ENCODE measurements at places on chromosomes 2 and 18.
A peak's percentile ranks its signal among the peaks of the same experiment; 100 is the strongest.

DNA sequence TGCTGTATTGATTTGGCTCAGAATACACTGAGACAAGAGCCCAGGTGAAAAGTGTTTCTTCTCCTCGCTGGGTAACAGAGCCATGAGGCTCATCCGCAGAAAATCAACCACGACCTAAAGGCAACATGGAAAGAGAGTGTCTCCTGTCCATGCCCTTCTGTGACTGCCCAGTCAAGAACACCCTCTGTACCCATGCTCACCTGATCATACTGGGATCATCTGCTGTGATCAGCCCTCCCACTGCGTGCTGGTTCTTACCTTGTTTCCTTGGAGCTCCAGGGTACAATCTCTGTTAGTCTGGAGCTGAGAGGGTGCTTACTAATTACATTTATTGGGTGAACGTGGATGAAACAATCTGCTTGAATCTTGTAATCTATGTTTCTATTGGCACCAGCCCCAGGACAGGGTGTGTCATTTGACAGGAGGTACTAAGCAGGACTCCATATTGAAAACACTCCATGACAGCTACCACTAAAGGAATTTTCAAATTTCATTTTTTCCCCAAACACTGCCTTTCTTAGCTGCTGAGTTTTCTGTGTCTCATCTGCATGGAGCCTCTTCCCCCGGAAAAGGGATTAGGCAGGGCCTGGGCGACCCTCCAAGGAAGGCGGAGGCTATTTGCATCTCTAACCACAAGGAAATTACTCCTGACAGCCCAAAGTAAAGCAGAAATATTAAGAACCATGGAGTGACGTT is 39.7 kb upstream of the GRP start:
- no peak for DNase-seq

DNA sequence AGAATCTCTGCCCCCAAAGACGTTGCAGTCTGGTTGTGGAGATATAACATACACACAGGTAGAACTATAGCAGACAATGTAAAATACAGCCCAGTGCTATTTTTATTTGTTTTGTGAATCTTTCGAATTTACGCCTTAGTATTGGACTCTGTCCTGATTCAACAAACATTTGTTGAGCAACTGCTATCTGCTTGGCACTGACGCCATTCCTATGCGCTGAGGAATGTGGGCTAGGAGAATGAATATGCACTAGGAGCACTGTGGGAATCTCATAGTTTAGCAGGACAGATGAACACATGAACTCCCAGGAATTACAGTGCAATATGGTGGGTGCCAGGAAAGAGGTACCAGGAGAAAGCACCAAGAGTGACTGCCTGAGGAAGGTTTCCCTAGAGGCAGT is 181.7 kb upstream of the SIX3 start:
- no peak for DNase-seq

GRCh38 chr18:21391074-21391673 is 149.1 kb downstream of the GREB1L start:
- no peak for DNase-seq

DNA sequence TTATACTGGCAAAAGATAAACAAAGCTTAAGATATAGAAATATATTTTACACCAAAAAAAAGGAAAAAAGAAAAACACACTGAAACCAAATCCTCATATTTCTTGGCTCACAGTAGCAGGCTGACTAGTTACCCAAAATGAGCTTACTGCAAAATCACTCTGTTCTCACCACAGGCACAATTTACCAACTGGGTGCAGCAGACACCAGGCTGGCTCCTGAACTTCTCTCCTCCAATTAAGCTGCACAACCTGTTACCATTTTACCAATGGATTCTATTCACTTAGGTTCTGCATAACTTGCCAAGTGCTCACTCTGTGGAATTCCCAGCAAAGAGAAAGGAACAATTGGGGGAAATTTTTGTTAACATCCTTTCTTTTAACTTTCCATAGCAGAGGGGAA is 679.3 kb downstream of the ZEB2 start:
- no peak for DNase-seq

- DNase-seq: no peak
Observed at GRCh38 chr2:57884281-57884680, 162.3 kb upstream of the VRK2 start.

DNA sequence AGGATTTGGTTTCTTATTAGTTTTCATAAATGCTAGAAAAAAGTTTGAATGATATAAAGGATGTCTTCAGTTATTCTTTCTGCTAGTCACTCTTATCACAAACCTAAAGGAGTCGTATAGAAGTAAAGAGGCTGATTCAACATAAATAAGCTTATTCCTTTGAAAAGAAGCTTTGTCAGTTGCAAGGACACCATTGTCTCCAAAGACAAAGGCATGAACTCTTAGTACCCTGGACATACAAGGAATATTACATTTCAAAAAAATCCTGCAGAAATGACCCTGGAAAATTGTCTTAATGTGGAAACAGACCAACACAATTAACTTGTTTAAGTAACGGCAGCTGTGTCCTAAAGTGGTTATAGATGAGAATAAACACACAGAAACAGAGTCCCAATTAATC is 528.0 kb downstream of the CPS1 start:
- DNase-seq: no peak

DNA sequence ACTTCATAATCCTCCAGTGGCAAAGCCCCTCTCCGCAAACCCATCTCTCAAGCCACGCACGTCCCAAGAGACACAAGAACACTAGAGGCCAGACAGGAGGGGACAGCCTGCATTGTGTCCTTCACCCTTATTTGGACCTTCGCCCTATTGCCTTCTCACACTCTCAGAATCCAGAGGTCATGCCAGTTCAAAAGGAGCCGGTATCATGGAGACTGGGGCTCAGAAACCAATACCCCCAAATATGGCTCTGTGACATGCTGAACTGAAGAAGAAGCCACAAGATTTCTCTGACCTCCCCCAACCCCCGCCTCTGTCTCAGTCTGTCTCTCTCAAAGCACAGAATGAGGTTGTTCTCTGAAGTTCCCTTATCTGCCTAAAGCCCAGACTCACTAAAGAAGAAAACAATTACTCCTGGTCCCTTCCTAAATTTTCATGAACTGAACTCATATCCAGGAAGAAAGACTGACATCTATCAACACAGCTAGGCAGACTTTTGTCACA is 19.2 kb upstream of the SPATA3 start:
- no peak for DNase-seq

DNA sequence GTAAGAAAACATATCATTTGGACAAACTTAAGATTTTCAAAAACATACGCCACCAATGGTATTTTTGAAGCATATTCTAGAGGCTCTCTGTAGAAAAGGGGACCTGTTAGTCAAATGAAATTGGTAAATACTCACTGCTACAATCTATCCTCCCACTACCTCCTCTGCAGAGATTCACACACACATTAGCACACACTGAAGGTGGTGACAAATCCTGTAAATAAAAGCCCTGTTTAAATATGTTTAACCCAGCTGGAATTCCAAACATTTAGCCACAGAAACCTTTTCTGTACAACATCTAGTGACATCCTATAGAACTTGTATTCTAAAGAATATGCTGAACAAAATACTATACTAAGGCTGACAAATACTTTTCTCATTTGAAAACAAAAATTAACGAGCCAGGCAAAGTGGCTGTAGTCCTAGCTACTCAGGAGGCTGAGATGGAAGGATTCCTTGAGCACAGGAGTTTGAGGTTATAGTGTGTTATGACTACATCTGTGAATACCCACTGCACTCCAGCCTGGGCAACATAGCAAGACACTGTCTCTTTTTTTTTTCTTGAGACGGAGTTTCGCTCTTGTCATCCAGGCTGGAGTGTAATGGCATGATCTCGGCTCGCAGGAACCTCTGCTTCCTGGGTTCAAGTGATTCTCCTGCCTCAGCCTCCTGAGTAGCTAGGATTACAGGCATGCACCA is 25.9 kb downstream of the ALS2 start:
- DNase-seq: no peak

- no peak for DNase-seq
Observed at GRCh38 chr2:100274076-100274475, 48.2 kb downstream of the LONRF2 start.

- no peak for DNase-seq
Observed at GRCh38 chr18:47248604-47249313, 2.7 kb downstream of the SKOR2 start.

DNA sequence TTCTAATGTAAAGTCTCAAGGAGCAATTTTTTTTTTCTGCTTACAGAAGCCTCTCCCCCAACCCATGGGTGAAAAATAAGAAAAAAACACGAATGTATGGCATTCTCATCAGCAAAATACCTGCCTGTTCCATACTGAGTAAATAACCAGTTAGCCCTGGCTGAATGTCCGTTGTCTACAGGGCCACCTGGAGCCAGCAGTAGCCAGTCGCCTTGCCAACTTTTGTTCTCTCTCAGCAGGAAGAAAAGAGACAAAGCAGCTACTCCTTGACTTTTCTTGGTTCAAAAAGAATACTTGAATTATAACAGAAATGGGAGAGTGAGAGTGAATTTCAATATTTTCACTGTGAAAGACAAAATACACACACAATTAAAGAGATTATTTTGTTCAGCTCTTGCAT is 532.9 kb upstream of the CRIM1 start:
- no peak for DNase-seq

- DNase-seq: no peak
Observed at GRCh38 chr18:24488824-24489493, 28.5 kb downstream of the HRH4 start.

DNA sequence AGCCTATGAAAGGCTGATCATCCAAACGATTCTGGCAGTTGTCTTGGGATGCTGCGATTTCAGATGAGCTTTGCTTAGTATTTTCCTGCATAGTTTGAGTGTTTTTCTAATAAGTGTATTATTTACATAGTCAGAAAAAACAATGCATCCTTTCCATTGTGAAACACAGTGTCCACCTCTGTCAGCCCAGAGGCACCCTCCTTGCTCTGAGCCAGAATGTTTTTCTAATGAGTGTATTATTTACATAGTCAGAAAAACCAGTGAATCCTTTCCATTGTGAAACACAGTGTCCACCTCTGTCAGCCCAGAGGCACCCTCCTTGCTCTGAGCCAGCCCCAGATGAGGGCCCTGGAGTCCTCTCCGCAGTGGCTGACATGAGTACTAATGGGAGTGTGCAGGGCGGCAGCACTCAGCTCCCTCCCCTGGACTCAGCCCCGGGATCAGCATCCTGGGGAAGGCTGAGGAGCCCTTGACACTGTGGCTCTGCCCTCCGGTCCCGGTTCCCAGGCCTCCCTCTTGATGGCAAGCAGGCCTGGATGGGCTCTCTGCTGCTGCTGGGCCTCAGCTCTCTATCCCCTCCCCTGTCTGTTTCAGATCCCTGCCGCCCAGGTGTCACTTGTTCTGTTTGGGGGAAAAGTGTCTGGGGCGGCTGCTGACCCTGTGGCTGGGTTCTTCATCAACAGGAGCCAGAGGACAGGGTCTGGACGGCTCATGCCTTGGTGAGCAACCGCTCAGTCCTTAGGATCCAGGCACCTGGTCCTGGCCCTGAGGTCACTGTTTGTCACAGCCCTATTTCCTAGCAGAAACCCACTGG is 5.9 kb downstream of the MFSD2B start:
- no peak for DNase-seq

GRCh38 chr2:43041661-43042360 is 184.6 kb downstream of the ZFP36L2 start:
- DNase-seq: no peak

GRCh38 chr2:66682476-66682875 is 247.6 kb downstream of the MEIS1 start:
- no peak for DNase-seq

DNA sequence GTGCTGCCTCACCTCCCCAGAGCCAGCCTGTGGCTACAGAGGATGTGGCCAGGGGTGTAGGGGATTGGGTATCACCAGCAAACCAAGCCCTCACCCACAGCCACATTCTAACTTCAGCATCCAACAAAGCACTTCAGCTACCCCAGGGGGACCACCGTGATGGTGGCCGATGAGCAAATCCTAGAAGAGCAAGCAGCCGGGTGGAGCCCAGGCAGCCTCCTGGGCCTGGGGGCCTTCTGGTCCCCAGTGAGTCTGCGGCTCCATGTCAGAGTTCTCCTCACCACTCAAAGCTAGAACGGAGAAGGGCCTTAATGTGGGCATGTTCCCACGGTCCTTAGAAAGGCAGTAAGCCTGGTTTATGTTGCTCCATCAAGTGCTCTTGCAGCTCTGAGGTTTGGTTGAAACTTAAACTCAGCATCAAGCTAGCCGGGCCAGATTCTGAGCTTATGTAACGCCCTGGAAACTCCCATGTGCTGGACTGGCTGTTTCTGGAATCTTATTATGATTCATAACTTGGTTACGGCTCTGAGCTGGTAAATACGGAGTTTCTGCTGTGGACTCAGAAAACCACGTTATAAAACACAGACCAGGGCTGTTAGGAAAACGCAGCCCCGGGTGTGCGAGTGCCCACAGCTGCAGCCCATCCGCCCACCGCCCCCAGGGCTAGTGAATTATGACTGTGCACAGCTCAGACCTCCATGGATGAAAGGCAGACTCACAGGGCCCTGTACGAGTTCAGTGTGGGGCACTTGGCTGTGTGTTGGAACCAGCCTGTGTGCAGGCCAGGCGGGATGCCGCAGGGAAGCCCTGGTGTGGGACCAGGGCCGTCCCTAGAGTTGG is 99.8 kb downstream of the SEPTIN10 start:
- DNase-seq: no peak

GRCh38 chr18:13540477-13541182 is 185.7 kb downstream of the FAM210A start:
- DNase-seq: peak; percentile 23

DNA sequence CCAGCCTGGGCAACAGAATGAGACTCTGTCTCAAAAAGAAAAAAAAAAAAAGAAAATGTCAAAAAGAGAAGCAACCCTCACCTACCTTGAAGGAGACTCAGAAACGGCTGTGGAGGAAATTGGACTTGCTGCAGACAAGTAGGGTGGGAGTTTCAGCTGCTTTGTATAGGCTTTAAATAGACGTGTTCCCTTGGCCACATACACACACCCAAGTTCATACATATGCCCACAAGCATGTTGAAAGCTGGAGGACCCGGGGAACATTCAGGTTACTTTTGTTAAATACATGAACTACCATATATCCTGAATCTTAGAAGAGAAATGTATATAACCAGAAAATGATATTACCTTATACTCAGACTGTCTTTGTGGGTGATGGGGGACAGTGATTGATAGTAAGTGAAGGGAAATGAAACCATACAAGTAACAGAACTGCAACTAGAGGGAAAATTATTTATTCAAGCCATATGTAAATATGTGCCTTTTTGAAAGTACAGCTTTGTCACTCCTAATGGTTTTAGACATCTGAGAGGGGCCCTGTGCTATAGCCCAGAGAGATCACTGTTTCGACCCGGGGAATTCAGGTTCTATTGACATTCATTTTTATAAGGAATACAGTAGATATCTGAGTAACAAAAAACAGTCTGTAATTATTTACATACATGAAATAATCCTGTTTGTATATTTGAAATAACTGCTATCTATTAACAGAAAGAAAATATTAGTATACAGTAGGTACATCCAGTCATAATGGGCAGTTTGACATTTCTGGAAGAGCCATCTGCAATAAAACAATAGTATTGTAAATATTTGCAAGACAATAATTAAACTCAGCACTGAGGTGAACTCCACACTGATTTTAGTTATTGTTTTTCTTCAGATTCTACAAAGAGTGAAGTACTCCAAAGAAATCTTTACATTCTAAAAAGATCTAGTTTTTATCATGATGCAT is 48.0 kb upstream of the TGIF1 start:
- no peak for DNase-seq

GRCh38 chr2:127618551-127619202 is 27.3 kb upstream of the GPR17 start:
- DNase-seq: no peak
